ENCODE measurements at places on chromosomes 12 and 14. TPM values are rescaled to one million over a fixed set of nuclear protein-coding genes. Genes with fewer than 3 reads are reported as not detected.

GRCh38 chr14:67079846-67080245 is 109.4 kb upstream of the GARIN2 start:
- H3K27ac ChIP-seq, result no peak overlapping the region
- no peaks in the 10 kb centered on the region for H3K4me1 ChIP-seq
- no peak for DNase-seq
- no peaks in the 10 kb centered on the region for H3K36me3 ChIP-seq
- H3K27me3 ChIP-seq, result no peaks in the 10 kb centered on the region
- no peak overlapping the region for H3K4me3 ChIP-seq

DNA sequence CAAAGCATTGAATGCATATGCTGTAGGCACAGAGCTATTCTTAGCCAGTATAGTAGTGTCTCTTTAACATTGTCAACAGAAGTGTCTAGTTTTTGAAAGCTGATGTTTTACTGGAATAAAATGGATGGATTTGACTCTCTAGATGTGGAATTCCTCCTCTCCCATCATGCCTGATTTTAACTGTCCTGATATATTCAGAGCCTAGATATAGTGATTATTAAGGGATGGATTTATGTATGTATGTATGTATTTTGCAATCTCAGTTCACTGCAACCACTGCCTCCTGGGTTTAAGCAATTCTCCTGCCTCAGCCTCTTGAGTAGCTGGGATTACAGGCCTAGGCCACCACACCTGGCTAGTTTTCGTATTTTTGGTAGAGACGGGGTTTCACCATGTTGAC is 144.8 kb upstream of the NAV3 start:
- no peak for DNase-seq
- no peaks in the 10 kb centered on the region for H3K36me3 ChIP-seq
- no peaks in the 10 kb centered on the region for H3K4me1 ChIP-seq
- H3K27me3 ChIP-seq, result no peaks in the 10 kb centered on the region
- H3K27ac ChIP-seq, result no peak overlapping the region
- no peak overlapping the region for H3K4me3 ChIP-seq

GRCh38 chr14:64035143-64035542 is 182.3 kb downstream of the SYNE2 start:
- no peaks in the 10 kb centered on the region for H3K27me3 ChIP-seq
- DNase-seq, result no peak
- H3K27ac ChIP-seq, result no peak overlapping the region
- H3K4me1 ChIP-seq, result no peaks in the 10 kb centered on the region
- H3K36me3 ChIP-seq, result no peaks in the 10 kb centered on the region

- H3K27ac ChIP-seq, result no peak overlapping the region
- H3K4me1 ChIP-seq, result peaks cover 5% of the 10 kb centered on the region
- no peaks in the 10 kb centered on the region for H3K27me3 ChIP-seq
- no peak overlapping the region for H3K4me3 ChIP-seq
- no peak for DNase-seq
Observed at GRCh38 chr12:51247523-51248206, 9.0 kb downstream of the DAZAP2 start.

DNA sequence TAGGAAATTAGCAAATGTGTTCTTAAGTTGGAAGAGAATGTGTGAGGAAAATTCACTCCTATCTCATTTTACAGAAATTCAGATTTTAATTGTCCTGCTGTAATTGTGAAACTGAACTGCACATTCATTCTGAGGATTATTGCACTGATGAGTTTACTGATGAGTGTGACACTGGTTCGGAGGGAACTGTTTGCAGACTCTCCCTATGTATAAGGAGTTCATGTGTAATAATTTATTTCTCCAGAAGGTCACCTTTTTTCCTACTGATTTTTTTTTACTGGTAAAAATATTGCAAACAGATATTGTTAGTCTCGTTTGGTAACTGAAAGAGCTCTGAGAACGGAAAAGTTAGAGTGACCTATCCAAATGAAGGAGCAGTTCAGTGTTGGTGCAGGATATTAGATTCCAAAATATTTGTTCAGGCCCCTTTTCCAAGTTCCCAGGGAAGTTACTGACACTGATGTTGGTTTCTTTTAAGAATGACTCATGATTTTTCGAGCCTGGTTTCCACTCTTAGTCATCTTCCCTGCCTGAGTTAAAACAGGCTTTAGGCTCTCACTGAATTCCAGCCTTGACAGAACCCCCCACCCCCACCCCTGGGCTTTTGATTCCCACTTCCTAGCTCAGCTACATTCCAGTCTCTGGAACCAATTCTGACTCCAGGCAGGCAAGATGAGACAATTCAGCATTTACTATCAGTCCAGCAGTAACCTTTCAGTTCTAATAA is 18.4 kb downstream of the ANO6 start:
- H3K27ac ChIP-seq, result peak overlapping the region; percentile 15
- H3K36me3 ChIP-seq, result no peaks in the 10 kb centered on the region
- H3K4me1 ChIP-seq, result peaks cover 27% of the 10 kb centered on the region
- no peak overlapping the region for H3K4me3 ChIP-seq

DNA sequence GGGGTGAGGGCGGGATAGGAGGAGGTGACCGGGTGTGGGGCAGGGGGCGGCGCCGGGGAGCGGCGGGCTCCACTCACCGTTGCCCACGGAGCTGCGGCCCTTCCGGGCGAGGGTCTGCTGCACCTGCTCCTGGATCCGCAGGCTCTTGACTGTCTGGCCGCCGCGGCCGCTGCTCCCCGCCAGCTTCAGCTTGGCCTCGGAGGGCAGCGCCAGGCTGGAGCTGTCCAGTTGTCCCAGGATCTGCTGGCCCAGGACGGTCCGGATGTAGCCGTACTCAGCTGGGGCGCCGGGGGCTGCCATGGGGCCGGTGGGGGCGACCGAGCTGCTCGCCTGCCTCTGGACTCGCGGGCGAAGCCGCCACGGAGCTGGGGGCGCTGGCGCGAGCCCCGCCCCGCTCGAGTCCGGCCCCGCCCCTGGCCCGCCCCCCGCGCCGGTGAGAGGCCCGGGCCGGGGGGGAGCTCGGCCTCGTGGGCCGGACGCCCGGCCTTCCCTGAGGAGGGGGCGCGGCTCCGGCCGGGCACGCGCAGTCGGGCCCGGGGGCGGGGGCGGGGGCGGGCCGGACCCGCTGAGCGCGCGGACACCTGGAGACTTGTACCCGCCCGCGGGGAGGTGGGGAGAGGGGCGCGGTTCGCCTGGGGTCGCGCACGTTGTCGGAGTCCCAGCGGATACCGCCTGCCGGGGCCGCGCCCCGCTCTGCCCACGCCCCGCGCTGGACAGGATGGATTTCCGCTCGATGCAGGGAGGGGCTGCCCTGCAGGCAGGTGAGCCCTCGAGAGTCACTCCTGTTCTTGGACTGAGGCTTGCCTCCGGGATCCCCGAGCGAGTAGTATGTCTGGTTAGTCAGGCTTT is at the start of gene PKP2:
TSS of gene PKP2 (minus strand) at position 346 of the 849 bp plus-strand sequence. CDS start at position 300, 46 bp downstream.
- H3K27ac ChIP-seq, result peak within 1 kb of the TSS; percentile 65
- no peaks in the 10 kb centered on the region for H3K27me3 ChIP-seq
- DNase-seq, result peak; percentile 72
- H3K4me3 ChIP-seq, result peak within 1 kb of the TSS; percentile 87

GRCh38 chr12:30784508-30784907 is 29.8 kb upstream of the CAPRIN2 start:
- H3K4me1 ChIP-seq, result no peaks in the 10 kb centered on the region
- no peak for DNase-seq
- H3K27me3 ChIP-seq, result no peaks in the 10 kb centered on the region
- no peak overlapping the region for H3K27ac ChIP-seq
- H3K36me3 ChIP-seq, result no peaks in the 10 kb centered on the region

- no peak overlapping the region for H3K4me3 ChIP-seq
- DNase-seq, result no peak
- no peaks in the 10 kb centered on the region for H3K27me3 ChIP-seq
- no peaks in the 10 kb centered on the region for H3K4me1 ChIP-seq
- H3K27ac ChIP-seq, result no peak overlapping the region
Observed at GRCh38 chr12:22729957-22730443, 105.0 kb downstream of the ETNK1 start.

- no peaks in the 10 kb centered on the region for H3K27me3 ChIP-seq
- no peak for DNase-seq
- H3K4me3 ChIP-seq, result no peak overlapping the region
- no peaks in the 10 kb centered on the region for H3K4me1 ChIP-seq
- no peaks in the 10 kb centered on the region for H3K36me3 ChIP-seq
- no peak overlapping the region for H3K27ac ChIP-seq
Observed at GRCh38 chr12:115452751-115453281, 768.8 kb upstream of the TBX3 start.

DNA sequence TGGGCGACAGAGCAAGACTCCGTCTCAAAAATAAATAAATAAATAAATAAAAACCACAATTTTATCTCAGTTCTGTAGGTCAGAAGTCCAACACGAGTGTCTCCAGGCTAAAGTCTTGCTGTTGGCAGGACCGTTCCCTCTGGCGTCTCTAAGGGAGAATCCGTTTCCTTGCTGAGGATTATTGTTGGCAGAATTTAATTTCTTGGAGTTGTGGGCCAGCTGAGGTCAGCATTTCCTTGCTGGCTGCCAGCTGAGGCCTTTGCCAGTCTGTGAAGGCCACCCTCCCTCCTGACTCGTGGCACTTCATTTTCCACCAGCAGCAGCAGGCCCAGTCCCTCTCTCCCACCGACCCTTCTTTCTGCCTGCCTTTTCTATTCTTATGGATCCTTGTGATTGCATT is 17.2 kb downstream of the PSMC1 start:
- peak; percentile 65 for DNase-seq
- H3K27ac ChIP-seq, result no peak overlapping the region
- H3K27me3 ChIP-seq, result no peaks in the 10 kb centered on the region

- H3K4me3 ChIP-seq, result no peak overlapping the region
- H3K4me1 ChIP-seq, result no peaks in the 10 kb centered on the region
- no peaks in the 10 kb centered on the region for H3K27me3 ChIP-seq
- DNase-seq, result no peak
Observed at GRCh38 chr14:68834816-68835215, 41.9 kb upstream of the ZFP36L1 start.

GRCh38 chr12:104414581-104415341 is 42.0 kb upstream of the CHST11 start:
- no peaks in the 10 kb centered on the region for H3K27me3 ChIP-seq
- no peak for DNase-seq
- H3K27ac ChIP-seq, result no peak overlapping the region
- no peak overlapping the region for H3K4me3 ChIP-seq
- H3K36me3 ChIP-seq, result no peaks in the 10 kb centered on the region
- no peaks in the 10 kb centered on the region for H3K4me1 ChIP-seq

DNA sequence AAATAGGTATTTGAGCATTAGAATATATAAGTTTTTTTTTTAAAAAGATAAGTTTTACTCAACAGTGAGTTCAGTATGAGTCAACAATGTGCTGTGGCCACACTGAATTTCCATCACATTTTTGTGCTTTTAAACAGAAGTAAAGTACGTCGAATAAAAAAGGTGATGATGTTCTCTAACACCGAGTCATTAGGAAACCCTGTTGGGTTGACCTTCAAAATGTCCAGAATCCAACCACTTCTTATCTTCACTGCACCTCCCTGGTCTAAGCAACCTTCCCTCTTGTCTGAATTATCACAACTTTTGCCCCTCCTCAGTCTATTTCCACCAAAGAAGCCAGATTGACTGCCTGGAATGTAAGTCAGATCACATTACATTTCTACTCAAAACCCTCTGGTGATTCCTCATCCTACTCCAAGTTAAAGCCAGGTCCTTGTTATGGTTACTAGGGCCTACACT is 43.0 kb upstream of the SYCP3 start:
- no peak overlapping the region for H3K27ac ChIP-seq
- no peaks in the 10 kb centered on the region for H3K4me1 ChIP-seq
- H3K4me3 ChIP-seq, result no peak overlapping the region
- no peaks in the 10 kb centered on the region for H3K36me3 ChIP-seq
- DNase-seq, result no peak

GRCh38 chr14:104582005-104582404 is 2.4 kb downstream of the C14orf180 start:
- H3K36me3 ChIP-seq, result no peaks in the 10 kb centered on the region
- peaks cover 21% of the 10 kb centered on the region for H3K4me1 ChIP-seq
- no peak overlapping the region for H3K27ac ChIP-seq

- no peaks in the 10 kb centered on the region for H3K27me3 ChIP-seq
- no peaks in the 10 kb centered on the region for H3K36me3 ChIP-seq
- no peak for DNase-seq
- H3K27ac ChIP-seq, result no peak overlapping the region
Observed at GRCh38 chr14:104086661-104087461, 1.4 kb downstream of the ASPG start.

DNA sequence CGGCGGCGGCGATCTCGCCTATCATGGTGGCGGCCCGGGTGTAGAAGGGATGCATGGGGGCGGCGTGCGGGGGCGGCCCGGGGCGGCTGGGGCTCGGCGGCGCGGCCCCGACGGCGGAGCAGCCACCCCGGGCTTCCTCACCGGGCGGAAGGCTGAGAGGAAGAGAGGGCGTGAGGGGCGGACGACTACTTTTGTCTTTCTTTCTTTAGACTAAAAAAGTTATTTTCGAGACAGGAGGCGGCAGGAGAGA is 240 bp downstream of the BTG1 start:
- DNase-seq, result no peak
- H3K27me3 ChIP-seq, result no peaks in the 10 kb centered on the region
- H3K4me1 ChIP-seq, result peaks cover 6% of the 10 kb centered on the region

- no peak for DNase-seq
- H3K4me3 ChIP-seq, result no peak overlapping the region
- H3K27me3 ChIP-seq, result no peaks in the 10 kb centered on the region
- no peak overlapping the region for H3K27ac ChIP-seq
Observed at GRCh38 chr14:50598765-50599164, 38.8 kb downstream of the ATL1 start.

GRCh38 chr12:87304406-87304805 is 724.8 kb downstream of the C12orf50 start:
- no peaks in the 10 kb centered on the region for H3K4me1 ChIP-seq
- no peaks in the 10 kb centered on the region for H3K27me3 ChIP-seq
- H3K4me3 ChIP-seq, result no peak overlapping the region
- no peaks in the 10 kb centered on the region for H3K36me3 ChIP-seq

- DNase-seq, result no peak
- H3K27ac ChIP-seq, result peak overlapping the region; percentile 50
- H3K4me3 ChIP-seq, result no peak overlapping the region
- H3K36me3 ChIP-seq, result peaks cover 3% of the 10 kb centered on the region
- no peaks in the 10 kb centered on the region for H3K27me3 ChIP-seq
- peaks cover 55% of the 10 kb centered on the region for H3K4me1 ChIP-seq
Observed at GRCh38 chr12:6548966-6549683, 6.7 kb downstream of the IFFO1 start.

- DNase-seq, result no peak
- no peaks in the 10 kb centered on the region for H3K4me1 ChIP-seq
- H3K4me3 ChIP-seq, result no peak overlapping the region
- no peaks in the 10 kb centered on the region for H3K36me3 ChIP-seq
Observed at GRCh38 chr12:115240251-115240650, 556.3 kb upstream of the TBX3 start.

The FAM216A gene
- 45.6 TPM for total RNA-seq

The CCDC196 gene
- 70.8 TPM for total RNA-seq

The CCDC184 gene
- total RNA-seq, result 6.9 TPM

The ACRBP gene
- 241 TPM for total RNA-seq

The TAMALIN gene
- 10.4 TPM for total RNA-seq

The LRRC9 gene
- 4.3 TPM for total RNA-seq

The SRRM4 gene
- total RNA-seq, result 0.37 TPM

The RNASE3 gene
- total RNA-seq, result 0.50 TPM

The ITPK1 gene
- total RNA-seq, result 78.3 TPM

The GLT8D2 gene
- total RNA-seq, result 5.7 TPM

The GLT1D1 gene
- total RNA-seq, result 18.0 TPM

The KRT73 gene
- total RNA-seq, result not detected

The MSRB3 gene
- total RNA-seq, result 17.2 TPM

All from testis (tissue), 5 donors.